Kasumi-1 (cell line): ENCODE measurements at places on chromosomes 1 and 21.

- DNase-seq = no peak
Observed at GRCh38 chr1:38050397-38051078, 3.9 kb upstream of the POU3F1 start.

DNA sequence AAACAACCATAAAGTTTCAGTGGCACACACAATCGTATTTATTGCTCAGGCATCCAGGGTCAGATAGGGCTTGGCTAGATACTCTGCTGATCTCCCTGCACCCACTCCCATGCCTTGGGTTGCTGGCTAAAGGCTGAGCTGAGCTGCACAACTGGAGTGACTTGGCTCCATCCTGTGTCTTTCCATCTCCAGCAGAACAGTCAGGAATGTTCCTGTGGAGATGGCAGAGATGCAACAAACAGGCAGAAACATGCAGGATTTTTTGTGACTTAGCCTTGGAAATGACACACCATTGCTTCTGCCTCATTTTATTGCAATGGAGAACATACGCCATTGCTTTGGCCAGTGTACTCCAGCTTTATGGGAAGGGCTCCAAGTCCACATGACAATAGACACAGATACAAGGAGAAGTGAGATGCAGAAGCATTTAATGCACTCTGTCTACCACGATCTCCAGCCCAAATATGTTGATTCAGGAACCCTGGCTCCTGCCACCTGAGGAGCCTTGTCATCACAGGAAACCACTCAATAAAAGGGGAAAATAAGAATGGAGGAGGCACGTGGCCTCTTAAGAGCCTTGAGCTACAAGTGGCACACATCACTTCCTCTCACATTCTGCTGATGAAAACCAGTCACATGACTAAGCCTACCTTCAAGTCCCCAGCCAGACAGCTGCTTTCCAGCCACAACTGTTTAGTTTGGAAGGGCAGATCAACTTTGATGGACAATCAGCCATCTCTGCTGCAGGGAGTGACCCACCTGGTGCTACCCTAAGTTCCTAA is 10.1 kb upstream of the GUCA2B start:
- peak; percentile 31 for DNase-seq

DNA sequence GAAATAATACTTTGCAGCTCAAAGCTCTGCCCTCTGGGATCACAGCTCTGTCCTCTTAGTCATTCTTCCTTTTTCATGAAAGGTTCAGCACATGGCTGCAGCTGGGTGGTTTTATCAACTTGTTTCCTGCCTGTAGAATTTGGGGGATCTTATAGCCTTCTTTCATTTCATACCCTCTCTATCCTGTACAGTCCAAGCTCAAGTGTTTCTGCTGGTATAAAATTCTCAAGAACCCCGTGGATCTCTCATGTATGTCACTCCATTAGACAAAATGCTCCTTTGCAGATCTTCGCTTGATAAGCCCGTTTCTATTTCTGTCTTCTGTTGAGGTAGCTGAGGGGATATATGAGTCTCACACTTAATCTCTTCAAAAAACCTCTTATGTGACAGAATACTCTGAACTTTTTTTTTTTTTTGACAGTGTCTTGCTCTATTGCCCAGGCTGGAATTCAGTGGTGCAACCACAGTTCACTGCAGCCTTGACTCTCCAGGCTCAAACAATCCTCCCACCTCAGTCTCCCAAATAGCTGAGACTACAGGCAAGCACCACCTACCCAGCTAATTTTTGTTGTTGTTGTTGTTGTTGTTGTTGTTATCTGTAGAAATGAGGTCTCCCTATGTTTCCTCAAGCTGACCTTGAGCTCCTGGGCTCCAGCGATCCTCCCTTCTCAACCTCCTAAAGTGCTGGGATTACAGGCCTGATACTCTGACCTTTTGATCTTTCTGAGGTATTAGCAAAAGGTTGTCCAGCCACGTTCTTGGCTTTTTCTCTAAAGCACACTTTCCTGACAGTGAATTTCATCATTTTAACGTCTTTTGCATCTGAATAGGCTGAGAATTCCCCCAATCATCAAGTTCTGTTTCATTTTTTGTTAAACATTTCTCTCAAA is 24.6 kb upstream of the COL9A2 start:
- DNase-seq = no peak

GRCh38 chr21:26892151-26892550 is 46.9 kb upstream of the ADAMTS1 start:
- no peak for DNase-seq

DNA sequence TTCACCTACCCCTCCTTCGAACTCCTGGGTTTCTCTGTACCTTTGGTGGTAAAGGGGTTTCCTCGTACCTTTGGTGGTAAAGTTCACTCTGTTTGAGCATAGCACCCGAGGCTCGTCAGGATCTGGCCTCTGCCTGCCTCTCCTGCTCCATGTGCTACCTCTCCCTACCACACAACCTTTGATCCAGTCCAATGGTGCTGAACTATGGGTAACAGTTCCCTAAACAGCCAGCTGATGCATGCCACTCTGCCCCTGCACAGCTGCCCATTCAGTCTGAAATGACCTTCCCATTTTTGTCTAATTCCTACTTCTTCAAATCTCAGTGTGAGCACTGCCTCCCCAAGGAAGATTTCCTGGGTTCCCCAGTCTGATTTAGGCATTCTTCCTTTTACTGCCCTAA is 14.0 kb downstream of the OVAAL start:
- no peak for DNase-seq

DNA sequence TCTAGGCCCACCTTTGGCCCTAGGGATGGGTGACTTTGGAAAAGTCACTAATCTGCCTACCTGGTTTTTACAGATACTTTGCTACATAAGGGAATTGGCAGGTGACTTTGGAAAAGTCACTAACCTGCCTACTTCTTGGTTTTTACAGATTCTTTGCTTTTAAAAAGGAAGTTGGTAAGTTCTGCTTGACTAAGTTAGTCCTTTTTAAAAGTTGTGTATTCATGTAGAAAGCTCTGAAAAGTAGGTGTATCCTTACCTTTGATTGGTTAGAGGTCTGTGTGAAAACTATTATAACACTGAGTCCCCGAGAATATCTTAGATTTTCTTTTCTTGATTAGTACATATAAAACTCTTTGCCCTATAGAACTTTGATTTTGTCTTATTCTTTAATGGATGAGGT is 12.4 kb downstream of the ATF6 start:
- no peak for DNase-seq

- DNase-seq = peak; percentile 52
Observed at GRCh38 chr1:67733681-67734322, 48.8 kb downstream of the GADD45A start.

GRCh38 chr1:213327017-213327667 is 276.1 kb downstream of the RPS6KC1 start:
- peak; percentile 62 for DNase-seq

- DNase-seq = no peak
Observed at GRCh38 chr1:180510882-180511281, 8.5 kb upstream of the ACBD6 start.

- DNase-seq = no peak
Observed at GRCh38 chr1:40745176-40745575, 38.4 kb upstream of the KCNQ4 start.

DNA sequence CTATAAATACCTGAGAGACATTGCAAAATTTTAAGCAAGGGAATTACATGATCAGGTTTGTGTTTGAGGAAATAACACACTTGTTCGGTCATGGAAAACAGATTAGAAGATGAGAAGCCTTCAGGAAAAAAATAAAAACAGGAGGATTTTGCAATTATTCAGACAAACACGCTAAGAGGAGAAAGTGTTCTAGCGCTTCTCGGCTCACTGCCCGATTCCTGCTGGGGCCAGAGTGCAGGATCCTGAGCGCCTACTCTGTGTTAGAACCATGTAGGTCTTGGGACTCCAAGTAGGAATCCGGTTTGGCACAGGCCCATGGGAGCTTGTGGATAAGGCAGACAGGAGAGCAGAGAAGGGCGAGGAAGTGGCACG is 8.1 kb upstream of the PRELP start:
- no peak for DNase-seq

- DNase-seq = no peak
Observed at GRCh38 chr21:22880573-22880972, 1882.4 kb downstream of the NCAM2 start.

GRCh38 chr1:6094246-6094645 is 48.6 kb downstream of the KCNAB2 start:
- DNase-seq = no peak

DNA sequence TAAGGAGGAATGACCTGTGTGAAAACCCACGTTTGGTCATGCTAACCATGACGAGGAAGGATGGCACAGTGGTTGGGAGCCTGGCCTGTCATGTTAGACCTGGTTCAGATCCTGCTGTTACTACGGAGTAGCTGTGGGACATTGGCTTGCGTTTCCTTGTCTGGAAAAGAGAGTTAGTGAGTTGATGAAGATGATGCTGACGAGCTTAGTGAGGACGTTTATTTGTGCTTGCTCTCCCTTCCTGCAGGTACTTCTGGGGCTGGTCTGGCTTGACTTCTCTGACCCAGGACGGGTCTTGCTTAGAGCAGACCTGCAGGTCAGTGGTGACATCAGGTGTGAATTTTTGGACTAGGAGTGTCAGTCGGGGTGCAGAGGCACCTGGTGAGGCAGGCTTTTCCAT is 14.7 kb downstream of the GALNT2 start:
- DNase-seq = no peak

DNA sequence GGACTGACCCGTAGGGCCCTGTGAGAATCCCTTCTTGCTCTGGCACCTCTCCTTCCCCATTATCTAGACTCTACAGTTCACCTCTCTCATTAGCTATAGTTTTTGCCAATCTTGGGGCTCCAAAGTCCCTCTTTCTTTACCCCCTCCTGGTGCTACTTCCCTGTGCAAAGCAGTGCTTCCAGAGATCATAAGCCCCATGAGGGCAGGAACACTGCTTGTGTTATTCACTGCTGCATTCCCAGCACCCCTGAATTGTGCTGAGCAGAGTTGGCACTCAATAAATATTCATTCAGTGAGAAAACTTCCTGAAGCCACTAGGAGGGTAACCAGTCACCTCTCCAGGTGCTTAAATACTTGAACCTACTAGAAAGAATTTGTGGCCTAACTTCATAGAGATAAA is 2.1 kb upstream of the H3-3A start:
- DNase-seq = no peak

- DNase-seq = no peak
Observed at GRCh38 chr21:16676391-16676790, 836.5 kb upstream of the CXADR start.

- DNase-seq = no peak
Observed at GRCh38 chr1:231827337-231828105, 200.9 kb downstream of the DISC1 start.

DNA sequence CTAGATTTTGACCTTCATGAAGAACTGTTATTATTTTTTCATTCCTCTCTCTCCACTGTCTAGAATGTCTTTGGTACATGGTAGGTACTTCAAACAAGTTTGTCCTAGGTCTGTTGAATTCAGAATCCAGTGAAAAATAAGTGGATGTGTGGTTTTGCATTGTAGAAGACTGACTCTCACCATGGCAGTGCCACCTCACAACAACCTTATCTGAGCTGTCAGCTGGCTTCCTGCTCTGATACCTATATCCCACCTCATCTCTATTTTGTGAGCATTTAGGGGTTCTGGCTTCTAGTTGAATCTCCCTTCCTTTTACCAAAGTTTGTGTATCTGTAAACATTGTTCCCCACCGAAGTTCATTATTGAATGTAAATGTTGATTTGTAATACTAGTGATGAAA is 9.1 kb downstream of the SWT1 start:
- no peak for DNase-seq

GRCh38 chr1:100502052-100502792 is 35.7 kb upstream of the GPR88 start:
- no peak for DNase-seq

GRCh38 chr1:229162825-229163515 is 107.9 kb upstream of the RAB4A start:
- no peak for DNase-seq

- no peak for DNase-seq
Observed at GRCh38 chr1:94259635-94260289, 22.4 kb upstream of the ARHGAP29 start.

GRCh38 chr1:38743184-38743583 is 116.4 kb downstream of the RRAGC start:
- no peak for DNase-seq

DNA sequence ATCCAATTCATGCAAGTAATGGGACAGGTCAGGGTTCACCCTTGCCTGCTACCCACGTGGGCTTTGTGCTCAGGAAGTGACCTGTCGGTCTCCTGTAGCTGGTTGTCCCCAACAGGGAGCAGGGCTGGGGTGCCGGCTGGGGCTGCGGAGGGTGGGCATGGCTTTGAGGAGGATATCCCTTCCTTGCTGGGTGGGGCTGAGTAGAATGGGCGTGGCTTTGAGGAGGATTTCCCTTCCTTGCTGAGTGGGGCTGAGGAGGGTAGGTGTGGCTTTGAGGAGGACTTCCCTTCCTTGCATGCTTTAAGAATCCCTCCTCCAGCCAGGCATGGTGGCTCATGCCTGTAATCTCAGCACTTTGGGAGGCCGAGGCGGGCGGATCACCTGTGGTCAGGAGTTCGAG is 151.3 kb downstream of the CLIC6 start:
- DNase-seq = no peak

DNA sequence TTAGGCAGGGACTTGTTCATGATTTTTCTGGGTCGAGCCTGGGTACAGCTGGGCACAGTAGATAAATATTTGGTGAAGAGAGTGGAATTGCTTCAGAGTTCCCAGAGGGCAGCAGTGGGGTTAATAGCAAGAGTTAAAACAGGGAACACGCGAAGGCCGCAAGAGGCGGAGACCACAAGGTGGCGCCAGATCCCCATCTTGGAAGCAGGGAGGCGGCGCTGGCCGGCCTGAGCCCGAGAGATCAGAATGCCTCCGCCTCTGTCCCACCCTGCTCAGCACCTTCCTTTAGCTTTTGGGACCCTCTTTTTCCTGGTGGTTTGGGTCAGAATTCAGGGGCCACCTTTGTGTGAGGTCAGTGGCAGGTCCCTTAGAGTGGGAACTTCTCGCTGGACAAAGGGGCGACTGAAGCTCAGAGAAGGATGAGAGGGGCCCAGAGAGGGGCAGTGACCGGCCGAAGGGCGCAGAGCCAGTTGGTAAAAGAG is 6.5 kb upstream of the PADI2 start:
- DNase-seq = peak; percentile 82

- peak; percentile 88 for DNase-seq
Observed at GRCh38 chr1:195709821-195710220, 898.4 kb downstream of the KCNT2 start.

DNA sequence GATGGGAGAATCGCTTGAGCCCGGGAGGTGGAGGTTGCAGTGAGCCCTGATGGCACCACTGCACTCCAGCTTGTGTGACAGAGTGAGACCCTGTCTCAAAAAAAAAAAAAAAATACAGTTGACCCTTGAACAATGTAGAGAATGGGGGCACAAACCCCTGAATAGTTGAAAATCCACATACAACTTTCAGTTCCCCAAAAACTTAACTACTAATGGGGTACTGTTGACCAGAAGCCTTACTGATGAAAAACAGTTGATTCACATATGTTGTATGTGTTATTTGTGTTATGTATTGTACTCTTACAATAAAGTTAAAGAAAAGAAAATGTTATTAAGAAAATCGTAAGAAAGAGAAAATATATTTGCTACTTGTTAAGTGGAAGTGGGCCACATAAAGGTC is 51.2 kb upstream of the COA6 start:
- no peak for DNase-seq

GRCh38 chr21:41777951-41778815 is 11.3 kb upstream of the RIPK4 start:
- peak; percentile 52 for DNase-seq
